Left forelimb (tissue), 1 donor: ENCODE measurements at places on chromosomes 12 and 14.

- no peak for DNase-seq
Measured at GRCh38 chr12:110687396-110688169, 1.3 kb downstream of the HVCN1 start.

DNA sequence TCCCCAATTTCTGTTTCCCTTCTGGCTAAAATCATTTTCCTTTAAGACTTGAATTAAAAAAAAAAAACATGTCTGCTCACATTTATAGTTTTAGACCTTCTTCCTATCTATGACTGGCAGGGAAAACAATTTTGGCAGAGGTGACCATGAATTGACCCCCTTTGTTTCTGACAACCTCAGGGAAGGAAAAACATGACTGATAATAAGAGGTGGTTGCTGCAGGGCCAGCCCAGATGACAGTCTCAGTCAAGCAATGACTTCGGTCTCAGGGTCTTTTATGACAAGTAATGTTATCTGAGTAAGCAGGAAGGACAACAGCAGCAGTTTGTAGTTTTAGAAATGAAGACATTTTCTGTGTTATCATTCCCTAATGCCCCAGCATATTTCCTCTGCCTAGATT lies 430.9 kb downstream of the LRIG3 start:
- no peak for DNase-seq

DNA sequence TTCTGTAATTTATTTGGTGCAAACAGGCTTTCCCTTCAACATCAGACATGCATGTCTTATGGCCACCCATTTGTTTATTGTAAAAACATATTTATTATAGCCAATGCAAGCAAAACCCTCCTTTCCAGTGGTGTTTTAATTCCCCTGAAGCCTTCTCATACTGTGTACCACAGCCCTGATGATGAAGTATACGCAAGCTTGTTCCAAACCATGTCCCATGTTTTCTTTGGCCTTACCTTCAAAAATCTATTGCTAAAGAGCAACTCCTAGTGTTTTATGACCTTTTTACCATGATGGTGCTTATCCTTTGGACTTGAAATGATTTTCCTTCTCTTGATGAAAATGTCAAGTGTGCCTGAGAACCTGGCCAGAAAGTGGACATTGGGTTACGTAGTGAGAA lies 85.9 kb upstream of the CCDC91 start:
- no peak for DNase-seq

- DNase-seq = no peak
Measured at GRCh38 chr14:33516898-33517436, 433.9 kb downstream of the EGLN3 start.

- peak; percentile 38 for DNase-seq
Measured at GRCh38 chr12:117024961-117025480, 74.2 kb downstream of the TESC start.

DNA sequence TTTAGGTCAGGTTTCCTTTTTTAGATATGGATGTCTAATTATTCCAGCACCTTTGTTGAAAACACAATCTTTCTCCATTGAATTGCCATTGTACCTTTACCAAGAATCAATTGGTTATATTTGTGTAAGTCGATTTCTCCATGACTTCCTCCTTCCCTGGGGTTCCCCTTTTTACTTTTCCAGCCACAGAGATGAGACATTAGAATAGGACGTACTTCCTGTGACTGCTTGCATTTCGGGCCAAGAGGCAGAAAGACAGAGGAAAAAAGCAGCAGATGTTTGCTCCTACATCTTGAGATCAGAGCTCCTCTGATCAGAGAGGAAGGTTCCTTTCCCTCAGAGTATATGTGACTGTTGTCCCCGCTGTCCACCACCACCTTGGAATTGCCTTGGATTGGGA lies 453.7 kb upstream of the RGS6 start:
- DNase-seq = no peak

GRCh38 chr14:81093651-81094050 lies 127.1 kb downstream of the GTF2A1 start:
- DNase-seq = no peak

DNA sequence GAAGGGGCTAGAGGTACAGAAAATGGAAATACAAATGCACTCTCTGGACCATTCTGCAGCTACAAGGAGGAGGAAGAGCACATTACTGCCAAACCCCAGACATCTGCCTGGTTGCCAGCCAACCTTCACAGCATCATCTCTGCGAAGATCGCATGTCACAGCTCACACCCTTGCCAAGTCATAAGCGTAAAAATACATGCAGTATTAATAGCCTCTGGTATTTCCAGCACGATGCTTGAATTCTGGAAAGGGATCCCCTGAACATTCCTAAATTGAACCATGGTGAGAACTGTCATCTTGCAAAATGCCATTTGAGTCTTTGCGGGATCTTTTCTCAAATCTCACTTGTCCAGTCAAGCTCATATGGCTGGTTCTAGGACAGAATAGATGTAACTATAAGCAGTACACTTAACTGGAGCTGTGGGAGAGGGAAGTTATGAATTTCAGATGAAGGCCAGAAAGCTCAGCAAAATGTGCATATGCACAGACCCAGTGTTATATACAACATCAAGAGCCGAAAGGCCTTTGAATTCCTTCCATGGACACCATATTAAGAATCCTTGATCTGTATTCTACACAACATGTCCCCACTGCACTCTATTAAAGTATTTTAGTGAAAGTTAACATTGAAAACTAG lies 211.6 kb downstream of the DUSP6 start:
- peak; percentile 72 for DNase-seq
